ENCODE measurements at places on chromosomes 12 and 14. TPM values are rescaled to one million over a fixed set of nuclear protein-coding genes. Genes with fewer than 3 reads are reported as not detected.
A peak's percentile ranks its signal among the peaks of the same experiment; 100 is the strongest.

GRCh38 chr12:121812320-121812871 is 8.6 kb downstream of the SETD1B start:
- H3K36me3 ChIP-seq: peaks cover 19% of the 10 kb centered on the region
- peak; percentile 86 for DNase-seq
- peak overlapping the region; percentile 86 for H3K27ac ChIP-seq
- peaks cover 24% of the 10 kb centered on the region for H3K4me1 ChIP-seq
- no peaks in the 10 kb centered on the region for H3K27me3 ChIP-seq

GRCh38 chr14:102158797-102159196 is 19.1 kb downstream of the WDR20 start:
- no peaks in the 10 kb centered on the region for H3K27me3 ChIP-seq
- no peak overlapping the region for H3K4me3 ChIP-seq
- H3K36me3 ChIP-seq: no peaks in the 10 kb centered on the region
- DNase-seq: no peak
- H3K27ac ChIP-seq: peak overlapping the region; percentile 7

- no peak for DNase-seq
- no peak overlapping the region for H3K4me3 ChIP-seq
- H3K4me1 ChIP-seq: peaks cover 55% of the 10 kb centered on the region
These were observed 5.6 kb downstream of the WASHC4 start for GRCh38 chr12:105113094-105113493.

GRCh38 chr12:31236998-31237637 is 88.8 kb downstream of the SINHCAF start:
- no peak for DNase-seq
- no peaks in the 10 kb centered on the region for H3K36me3 ChIP-seq
- no peak overlapping the region for H3K27ac ChIP-seq
- H3K4me3 ChIP-seq: no peak overlapping the region

DNA sequence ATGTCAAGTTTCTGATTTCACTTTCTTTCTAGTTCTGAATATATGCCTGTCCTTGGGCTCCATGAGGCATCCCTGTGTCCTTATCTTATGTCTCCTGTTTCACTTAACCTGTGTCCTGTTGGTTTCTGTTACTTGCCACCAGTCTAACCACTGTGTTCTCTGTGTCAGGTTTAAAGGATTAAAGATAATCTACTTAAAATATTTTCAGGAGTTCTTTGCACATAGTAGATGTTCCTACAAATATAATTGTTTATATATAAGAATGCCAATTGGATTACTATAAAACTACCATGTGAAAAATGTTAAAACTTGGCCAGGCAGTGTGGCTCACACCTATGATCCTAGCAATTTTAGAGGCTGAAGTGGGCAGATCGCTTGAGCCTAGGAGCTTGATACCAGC is 406.4 kb downstream of the CCER1 start:
- H3K27ac ChIP-seq: no peak overlapping the region
- H3K27me3 ChIP-seq: no peaks in the 10 kb centered on the region
- no peak overlapping the region for H3K4me3 ChIP-seq
- H3K4me1 ChIP-seq: no peaks in the 10 kb centered on the region
- no peaks in the 10 kb centered on the region for H3K36me3 ChIP-seq

DNA sequence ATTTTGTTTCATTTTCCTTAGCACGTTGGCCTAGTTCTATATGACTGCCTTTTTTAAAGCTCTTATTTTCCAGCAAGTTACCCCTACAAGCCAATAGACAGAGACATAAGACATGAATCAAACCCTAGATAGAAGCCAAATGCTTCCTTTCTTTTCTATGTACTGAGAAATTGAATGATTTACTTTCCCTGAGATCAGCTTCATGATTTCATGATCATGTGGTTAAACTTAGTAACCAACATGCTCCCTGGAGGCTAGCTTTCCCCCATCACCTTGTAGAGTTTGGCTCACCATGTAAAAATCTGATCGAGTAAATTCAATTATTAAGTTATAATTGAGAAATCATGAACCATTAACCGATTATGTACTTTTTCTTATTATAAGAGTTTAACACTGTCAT is 148.1 kb upstream of the LRIG3 start:
- no peak overlapping the region for H3K4me3 ChIP-seq
- no peaks in the 10 kb centered on the region for H3K36me3 ChIP-seq
- H3K4me1 ChIP-seq: no peaks in the 10 kb centered on the region
- no peak for DNase-seq

GRCh38 chr12:127548123-127548553 is 718.8 kb upstream of the TMEM132C start:
- H3K4me3 ChIP-seq: no peak overlapping the region
- peaks cover 17% of the 10 kb centered on the region for H3K36me3 ChIP-seq
- peaks cover 8% of the 10 kb centered on the region for H3K27me3 ChIP-seq
- no peak overlapping the region for H3K27ac ChIP-seq

GRCh38 chr14:85358136-85358785 is 171.7 kb upstream of the FLRT2 start:
- no peak overlapping the region for H3K27ac ChIP-seq
- no peak overlapping the region for H3K4me3 ChIP-seq
- H3K4me1 ChIP-seq: no peaks in the 10 kb centered on the region
- no peaks in the 10 kb centered on the region for H3K27me3 ChIP-seq

DNA sequence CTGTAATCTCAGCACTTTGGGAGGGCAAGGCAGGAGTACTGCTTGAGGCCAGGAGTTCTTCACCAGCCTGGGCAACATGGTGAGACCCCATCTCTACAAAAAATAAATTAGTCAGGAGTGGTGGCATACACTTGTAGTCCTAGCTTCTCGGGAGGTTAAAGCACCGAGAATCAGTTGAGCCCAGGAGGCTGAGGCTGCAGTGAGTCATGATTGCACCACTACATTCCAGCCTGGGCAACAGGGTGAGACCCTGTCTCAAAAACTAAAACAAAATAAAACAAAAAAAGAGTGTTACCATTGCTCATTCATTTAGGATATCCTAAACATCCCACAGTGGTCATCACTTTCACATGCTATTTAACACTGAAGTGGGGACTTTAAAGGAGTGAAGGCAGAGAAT is 7.8 kb downstream of the NEK9 start:
- H3K4me1 ChIP-seq: no peaks in the 10 kb centered on the region
- H3K27me3 ChIP-seq: no peaks in the 10 kb centered on the region
- DNase-seq: no peak
- H3K4me3 ChIP-seq: no peak overlapping the region

- no peak overlapping the region for H3K27ac ChIP-seq
- 0 out of 2 replicates have a peak, but pooled peaks cover 4% of the 10 kb centered on the region for H3K4me1 ChIP-seq
- H3K4me3 ChIP-seq: no peak overlapping the region
These were observed 367.6 kb upstream of the PRICKLE1 start for GRCh38 chr12:42957136-42957535.

- DNase-seq: no peak
- H3K36me3 ChIP-seq: peaks cover 23% of the 10 kb centered on the region
- H3K27ac ChIP-seq: no peak overlapping the region
- peaks cover 6% of the 10 kb centered on the region for H3K27me3 ChIP-seq
These were observed 100.9 kb downstream of the KIF26A start for GRCh38 chr14:104239185-104239775.

DNA sequence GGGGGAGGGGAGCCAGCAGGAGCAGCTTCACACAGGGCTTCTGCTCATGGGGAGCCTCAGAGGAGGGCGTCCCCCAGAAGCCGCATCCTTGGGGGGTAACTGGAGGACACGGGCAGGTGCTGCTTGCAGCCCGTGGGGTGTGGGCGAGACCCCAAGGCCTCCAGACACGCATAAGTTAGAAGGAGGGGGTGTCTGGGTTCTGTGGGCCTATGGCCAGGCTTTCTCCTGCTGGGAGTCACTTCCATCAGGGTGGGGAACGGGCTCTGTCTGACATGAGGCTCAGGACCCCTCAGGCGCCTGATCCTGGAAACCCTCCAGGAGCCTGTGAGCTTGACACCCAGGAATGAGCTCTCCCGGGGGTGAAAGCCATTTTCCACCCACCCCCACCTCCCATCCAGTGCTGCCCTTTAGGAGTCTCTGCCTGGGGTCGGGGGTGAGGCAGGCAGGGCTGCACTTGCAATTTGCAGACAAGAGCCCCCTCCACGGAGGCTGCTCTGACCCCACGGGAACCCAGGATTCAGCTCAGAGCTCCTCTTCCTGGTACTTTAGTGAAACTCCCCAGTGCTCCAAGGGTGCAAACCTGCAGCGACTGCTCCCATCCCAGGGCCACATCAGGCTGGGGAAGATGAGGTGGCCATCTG is 325.7 kb downstream of the ADGRD1 start:
- no peaks in the 10 kb centered on the region for H3K27me3 ChIP-seq
- H3K4me3 ChIP-seq: no peak overlapping the region
- no peaks in the 10 kb centered on the region for H3K36me3 ChIP-seq

GRCh38 chr14:100287202-100287997 is 18.8 kb downstream of the SLC25A29 start:
- peaks cover 3% of the 10 kb centered on the region for H3K36me3 ChIP-seq
- peak; percentile 12 for DNase-seq
- H3K4me1 ChIP-seq: peaks cover 35% of the 10 kb centered on the region
- no peak overlapping the region for H3K4me3 ChIP-seq
- H3K27ac ChIP-seq: peak overlapping the region; percentile 87

- no peaks in the 10 kb centered on the region for H3K36me3 ChIP-seq
- H3K4me3 ChIP-seq: peak overlapping the region; percentile 33
- H3K4me1 ChIP-seq: peaks cover 23% of the 10 kb centered on the region
- no peaks in the 10 kb centered on the region for H3K27me3 ChIP-seq
- peak; percentile 39 for DNase-seq
- no peak overlapping the region for H3K27ac ChIP-seq
These were observed 55.4 kb downstream of the ASCL1 start for GRCh38 chr12:103012884-103013283.

GRCh38 chr14:94857950-94858349 is 88.0 kb upstream of the GSC start:
- H3K4me3 ChIP-seq: no peak overlapping the region
- no peaks in the 10 kb centered on the region for H3K4me1 ChIP-seq
- peaks cover 3% of the 10 kb centered on the region for H3K36me3 ChIP-seq
- no peak for DNase-seq

GRCh38 chr14:100734031-100734990 is 7.6 kb downstream of the DLK1 start:
- peaks cover 10% of the 10 kb centered on the region for H3K27me3 ChIP-seq
- H3K27ac ChIP-seq: no peak overlapping the region
- DNase-seq: no peak
- no peaks in the 10 kb centered on the region for H3K4me1 ChIP-seq
- H3K36me3 ChIP-seq: no peaks in the 10 kb centered on the region

- H3K27me3 ChIP-seq: no peaks in the 10 kb centered on the region
- peak overlapping the region; percentile 13 for H3K27ac ChIP-seq
- no peak overlapping the region for H3K4me3 ChIP-seq
- H3K36me3 ChIP-seq: peaks cover 40% of the 10 kb centered on the region
These were observed 206.8 kb upstream of the BCL2L14 start for GRCh38 chr12:11863988-11864387.

GRCh38 chr14:101200650-101201516 is 297.4 kb upstream of the RTL1 start:
- H3K27ac ChIP-seq: no peak overlapping the region
- no peaks in the 10 kb centered on the region for H3K4me1 ChIP-seq
- H3K4me3 ChIP-seq: no peak overlapping the region
- peaks cover 2% of the 10 kb centered on the region for H3K27me3 ChIP-seq

DNA sequence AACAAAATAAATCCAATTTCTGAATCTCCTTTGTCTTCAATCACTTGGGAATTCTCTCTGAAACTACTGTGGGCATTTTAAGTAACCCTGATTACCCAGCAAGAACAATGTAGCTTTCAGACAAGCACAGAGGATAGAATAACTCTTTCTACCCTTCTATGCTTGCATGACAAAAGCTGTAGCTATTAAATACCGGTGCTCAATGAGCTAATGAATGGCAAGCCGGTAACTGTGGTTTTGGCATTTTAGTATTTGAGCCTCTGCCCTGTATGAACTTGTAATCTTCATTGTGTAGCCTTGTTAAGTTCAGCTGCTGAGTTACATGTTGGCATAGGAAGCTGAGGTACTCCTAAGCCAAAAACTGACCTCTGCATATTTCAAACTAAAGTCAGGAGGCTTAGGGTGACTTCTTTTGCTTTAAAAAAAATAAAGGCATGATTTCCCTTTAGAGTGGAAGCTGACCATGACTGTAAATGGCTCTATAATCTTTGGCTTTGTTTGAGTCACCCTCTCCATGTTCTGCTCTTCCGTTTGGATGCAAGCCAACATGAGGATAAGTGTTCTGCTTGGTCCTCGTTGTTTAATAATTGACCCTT is 171.0 kb upstream of the HIF1A start:
- no peak overlapping the region for H3K27ac ChIP-seq
- peaks cover 28% of the 10 kb centered on the region for H3K4me1 ChIP-seq
- no peaks in the 10 kb centered on the region for H3K36me3 ChIP-seq
- no peaks in the 10 kb centered on the region for H3K27me3 ChIP-seq
- no peak for DNase-seq
- no peak overlapping the region for H3K4me3 ChIP-seq

- no peaks in the 10 kb centered on the region for H3K27me3 ChIP-seq
- peaks cover 10% of the 10 kb centered on the region for H3K4me1 ChIP-seq
- no peak overlapping the region for H3K4me3 ChIP-seq
- peaks cover 43% of the 10 kb centered on the region for H3K36me3 ChIP-seq
These were observed 176.5 kb downstream of the ZFP36L1 start for GRCh38 chr14:68616221-68616902.

DNA sequence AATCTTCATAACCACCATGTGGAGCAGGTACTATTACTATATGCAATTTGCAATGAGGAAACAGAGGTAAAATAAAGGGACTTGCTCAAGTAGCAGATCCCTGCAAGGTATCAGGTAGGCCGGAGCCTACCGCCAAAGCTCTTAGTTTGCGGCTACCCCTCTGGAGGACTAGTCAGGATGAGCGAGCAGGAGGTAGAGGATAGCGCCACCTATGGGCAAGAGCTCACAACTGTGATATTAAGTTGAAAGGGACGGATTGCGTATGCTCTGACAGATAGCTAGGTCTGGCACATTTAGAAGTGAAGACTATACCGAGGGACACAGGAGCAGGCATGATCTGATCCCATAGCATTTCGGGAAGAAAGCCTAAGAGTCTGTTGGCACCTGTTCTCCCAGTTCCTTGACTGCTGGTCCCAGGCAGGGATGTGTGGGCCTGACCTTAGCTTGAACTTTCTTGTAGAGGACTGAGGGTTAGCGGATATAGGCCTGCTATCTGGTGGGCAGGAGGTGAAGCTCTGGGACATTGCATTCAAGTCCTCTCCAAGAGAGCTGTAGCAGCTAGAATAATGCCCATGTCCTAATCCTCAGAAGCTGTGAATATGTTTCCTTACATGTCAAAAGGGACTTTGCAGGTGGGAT is 48.0 kb downstream of the SLC17A8 start:
- DNase-seq: peak; percentile 87
- H3K4me1 ChIP-seq: peaks cover 17% of the 10 kb centered on the region
- no peaks in the 10 kb centered on the region for H3K27me3 ChIP-seq
- no peaks in the 10 kb centered on the region for H3K36me3 ChIP-seq
- no peak overlapping the region for H3K27ac ChIP-seq

The KRT82 gene
- total RNA-seq: not detected

The CDK17 gene
- 18.7 TPM for total RNA-seq

The METTL1 gene
- 25.5 TPM for total RNA-seq

The KRT6A gene
- not detected for total RNA-seq

The CNTN1 gene
- total RNA-seq: 16.9 TPM

The PRB2 gene
- not detected for total RNA-seq

The CPM gene
- 0.66 TPM for total RNA-seq

The CTSG gene
- total RNA-seq: not detected

The BBOF1 gene
- 0.73 TPM for total RNA-seq

The IGFBP6 gene
- total RNA-seq: 7.4 TPM
